ENCODE measurements at places on chromosomes 7 and 10.

DNA sequence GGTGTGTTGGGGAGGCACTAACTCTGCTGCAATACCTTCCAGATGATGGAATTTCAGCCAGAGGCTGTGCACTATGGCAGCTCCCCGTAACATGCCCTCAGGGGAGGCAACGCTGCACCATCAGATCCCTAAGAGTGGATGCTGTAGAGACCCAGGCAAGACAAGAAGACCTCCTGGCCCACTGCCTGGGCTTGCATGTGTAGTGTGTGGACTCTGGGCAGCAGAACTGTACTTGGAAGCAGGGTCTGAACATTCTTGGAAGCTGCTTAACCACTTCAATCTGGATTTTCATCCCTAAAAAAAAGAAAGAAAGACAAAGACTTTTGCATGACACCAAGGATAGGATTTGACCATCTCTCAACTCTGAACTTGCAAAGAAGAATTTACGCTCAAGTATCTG lies 297.5 kb upstream of the NRP1 start:
- DNase-seq, result no peak

- peak; percentile 20 for DNase-seq
These were observed 70.1 kb upstream of the CABCOCO1 start for GRCh38 chr10:61592581-61592980.

- no peak for DNase-seq
These were observed 140.7 kb downstream of the PAXIP1 start for GRCh38 chr7:154862153-154862791.

DNA sequence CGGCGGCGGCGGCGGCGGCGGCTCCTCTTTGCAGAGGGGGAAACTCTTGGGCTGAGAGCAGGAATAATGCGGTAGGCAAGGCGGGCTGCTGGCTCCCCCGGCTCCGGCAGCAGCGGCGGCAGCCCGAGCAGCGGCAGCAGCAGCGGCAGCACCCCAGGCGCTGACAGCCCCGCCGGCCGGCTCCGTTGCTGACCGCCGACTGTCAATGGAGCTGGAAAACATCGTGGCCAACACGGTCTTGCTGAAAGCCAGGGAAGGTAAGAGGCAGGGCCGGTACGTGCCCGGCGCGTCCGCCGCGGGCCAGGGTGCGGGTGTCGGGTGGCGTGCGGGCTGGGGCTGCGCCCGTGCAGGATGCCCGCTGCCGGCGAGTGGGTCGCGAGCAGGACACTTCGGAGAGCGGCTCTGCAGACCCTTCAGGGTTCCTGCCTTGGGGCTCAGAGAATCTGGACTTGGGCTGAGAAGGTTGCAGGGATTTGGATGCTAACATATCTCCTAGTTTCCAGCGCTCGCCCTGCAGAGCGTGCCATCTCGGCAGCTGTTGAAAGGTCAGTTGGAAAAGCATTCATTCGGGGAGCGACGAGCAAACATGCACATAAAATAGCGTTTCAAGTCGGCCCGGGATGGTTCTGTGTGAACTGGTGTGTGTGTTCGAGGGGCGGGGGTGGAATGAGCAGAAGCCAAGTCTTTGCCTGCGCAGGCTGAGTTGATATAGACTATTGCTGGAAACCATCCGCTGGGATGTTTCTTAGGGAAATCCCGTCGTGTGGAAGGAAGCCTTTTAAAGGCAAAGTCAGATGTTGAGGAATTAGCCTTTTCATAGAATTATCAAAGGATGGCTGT lies 562 bp downstream of the GRK5 start:
- peak; percentile 57 for DNase-seq

DNA sequence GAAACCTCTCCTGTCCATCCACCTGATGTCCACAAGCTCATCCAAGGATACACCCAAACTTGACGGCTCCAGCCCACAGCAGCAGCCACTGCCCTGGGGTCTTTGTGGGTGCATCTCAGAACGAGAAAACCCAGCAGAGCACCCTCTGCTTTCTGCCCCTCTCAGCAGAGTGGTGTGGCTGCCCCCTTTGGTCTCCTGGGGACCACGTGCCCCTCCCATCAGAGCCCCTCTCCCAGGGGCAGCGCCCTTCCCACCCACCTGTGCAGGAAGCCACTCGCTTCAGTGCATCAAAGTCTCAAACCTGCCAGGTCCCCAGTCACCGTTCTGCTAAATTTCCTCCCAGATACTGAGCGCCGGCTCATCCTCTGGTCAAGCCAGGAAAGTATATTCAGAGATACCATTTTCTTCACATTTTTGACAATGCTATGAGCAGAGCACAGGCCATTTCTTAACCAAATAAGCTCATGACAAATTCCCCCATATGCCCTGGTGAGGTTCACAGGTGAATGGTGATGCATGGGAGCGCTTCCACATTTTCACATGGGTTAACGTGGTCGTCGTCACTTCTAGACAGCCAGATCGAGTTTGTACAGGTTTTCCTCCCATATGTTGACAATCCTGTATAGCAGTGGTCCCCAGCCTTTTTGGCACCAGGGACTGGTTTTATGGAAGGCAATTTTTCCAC lies 32.4 kb downstream of the CAMK2B start:
- DNase-seq, result no peak

- DNase-seq, result no peak
These were observed 274.7 kb downstream of the HDAC9 start for GRCh38 chr7:18770154-18770811.

DNA sequence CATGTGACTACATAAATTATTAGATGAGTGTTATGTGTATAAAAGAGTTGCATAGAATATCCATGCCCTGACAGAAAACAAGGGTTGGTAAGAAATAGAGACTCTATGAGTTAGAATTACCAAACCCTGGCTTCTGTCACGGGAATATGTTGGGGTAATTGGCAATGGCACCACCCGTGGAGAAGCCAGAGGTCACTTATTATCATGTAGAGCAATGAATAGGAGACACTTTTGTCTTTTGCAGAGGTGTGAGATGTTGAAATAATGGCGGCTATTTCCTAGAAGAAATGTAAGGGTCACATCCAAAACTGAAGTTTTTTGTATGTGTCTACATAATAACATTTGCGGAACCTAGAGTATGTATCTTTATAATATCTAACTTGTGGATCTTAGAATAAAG lies 35.3 kb downstream of the ABCB5 start:
- DNase-seq, result no peak

DNA sequence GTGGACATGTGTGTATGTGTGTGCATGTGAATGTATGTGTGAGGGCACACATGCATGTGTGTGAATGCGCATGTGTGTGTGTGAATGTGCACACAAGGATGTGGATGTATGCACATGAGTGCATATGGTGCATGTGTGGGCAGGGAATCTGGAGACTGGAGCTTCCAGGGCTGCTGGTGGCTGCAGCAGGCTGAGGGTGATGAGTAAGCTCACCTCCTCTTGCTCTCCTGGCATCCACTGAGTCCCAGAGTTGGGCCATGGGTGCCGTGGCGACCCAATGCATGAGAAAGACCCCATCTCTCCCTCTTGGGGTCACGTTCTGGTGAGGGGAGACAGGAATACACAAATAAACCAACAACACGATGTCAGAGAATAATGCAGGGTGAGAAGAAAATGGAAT lies 33.3 kb upstream of the COL13A1 start:
- DNase-seq, result no peak

DNA sequence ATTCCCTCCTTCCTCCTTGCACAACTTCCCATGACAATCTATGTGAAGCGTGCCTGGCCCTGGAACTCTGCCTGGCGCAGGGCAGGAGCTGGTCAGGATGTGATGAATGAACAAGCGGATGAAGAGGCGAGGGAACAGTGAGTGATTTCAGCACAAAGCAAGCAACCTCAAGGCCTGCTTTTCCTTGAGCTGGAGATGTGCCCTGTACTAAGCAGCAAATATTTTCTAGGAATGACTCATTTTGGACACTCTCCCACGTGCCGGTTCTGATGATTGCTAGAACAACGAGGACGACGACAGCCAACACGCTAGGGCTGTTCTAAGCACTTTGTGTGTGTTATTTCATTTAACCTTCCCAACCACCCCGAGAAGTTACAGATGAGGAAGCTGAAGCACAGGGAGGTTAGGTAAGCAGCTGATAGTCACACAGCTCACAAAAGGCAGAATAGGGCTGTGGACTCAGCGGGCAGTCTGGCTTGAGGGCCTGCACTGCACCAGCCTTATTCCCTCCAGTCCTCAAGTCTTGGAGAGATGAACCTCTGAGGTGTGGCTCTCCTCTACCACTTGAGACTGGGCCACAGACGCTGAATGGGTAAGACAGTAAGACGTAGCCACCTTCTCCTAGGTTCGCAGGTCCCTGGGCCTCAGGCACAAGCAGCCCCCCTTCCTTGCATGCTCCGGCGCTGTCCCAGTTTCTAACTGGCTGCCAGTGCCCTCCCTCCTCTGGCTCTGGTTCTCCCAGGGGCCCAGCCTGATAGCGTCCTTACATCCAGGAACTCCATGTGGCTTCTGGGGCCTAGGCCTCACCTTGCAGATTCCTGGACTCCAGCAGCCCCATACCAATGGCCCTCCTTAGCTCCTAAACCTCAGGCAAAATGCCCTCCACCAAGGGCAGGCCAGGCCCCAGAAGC lies 59.0 kb downstream of the YKT6 start:
- DNase-seq, result peak; percentile 29

DNA sequence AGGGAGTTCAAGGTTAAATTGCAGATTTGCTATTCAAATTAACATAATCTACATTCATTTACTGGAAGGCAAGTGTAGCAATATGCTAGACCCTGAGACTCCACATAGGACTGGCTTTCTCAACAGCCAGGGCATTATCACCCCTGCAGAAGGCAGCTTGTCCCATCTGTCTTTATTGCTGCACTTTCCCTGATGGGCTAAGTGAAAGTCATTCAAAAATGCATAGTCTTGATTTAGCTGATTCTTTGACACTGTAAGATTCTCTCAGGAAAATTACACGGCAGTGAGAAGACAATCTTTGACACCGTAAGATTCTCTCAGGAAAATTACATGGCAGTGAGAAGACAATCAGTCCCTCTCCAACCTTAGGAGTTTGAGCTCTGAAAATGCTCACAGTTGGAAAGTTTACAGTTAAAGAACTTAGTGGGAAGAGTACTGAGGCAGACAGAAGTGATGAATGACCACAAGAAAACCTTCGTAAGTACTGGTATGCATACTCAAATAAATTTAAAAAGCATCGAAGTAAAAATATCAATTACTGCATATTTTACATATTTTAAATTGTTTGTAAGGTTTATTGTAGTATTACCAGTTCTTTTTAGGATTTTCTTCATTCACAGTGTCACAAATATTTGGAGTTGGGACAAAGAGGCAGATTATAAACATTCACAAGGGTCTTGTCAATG lies 88.9 kb downstream of the RAPGEF5 start:
- peak; percentile 38 for DNase-seq

DNA sequence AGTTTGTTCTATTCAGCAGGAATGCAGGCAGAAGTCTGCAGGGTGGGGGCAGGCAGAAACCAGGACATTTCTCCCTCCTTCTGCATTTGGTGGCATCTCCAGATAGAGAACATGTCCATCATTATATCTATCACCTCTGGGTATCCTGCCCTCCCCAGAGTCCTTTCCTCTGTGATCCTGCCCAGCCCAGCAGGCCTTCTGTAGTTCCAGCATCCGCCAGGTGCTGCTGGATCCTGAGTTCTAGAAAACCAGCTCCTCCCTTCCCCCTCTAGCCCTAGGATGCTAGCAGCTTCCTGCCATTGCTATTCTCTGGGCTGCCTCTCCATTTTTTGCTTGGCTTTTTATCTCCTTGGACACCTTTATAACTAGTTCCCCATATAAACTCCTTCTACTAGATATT lies 180.3 kb downstream of the KCNMA1 start:
- no peak for DNase-seq

- DNase-seq, result no peak
These were observed 106.4 kb upstream of the SDK1 start for GRCh38 chr7:3194501-3195141.

Measured in pons (tissue), 1 donor.